ENCODE measurements at places on chromosomes 12 and 14. TPM values are rescaled to one million over a fixed set of nuclear protein-coding genes. Genes with fewer than 3 reads are reported as not detected.

The CMKLR1 gene
- 4.9 TPM for total RNA-seq

The STAB2 gene
- 0.16 TPM for total RNA-seq

The SDS gene
- 0.80 TPM for total RNA-seq

The RTRAF gene
- total RNA-seq, result 61.3 TPM

The TOMM20L gene
- total RNA-seq, result not detected

The SYNDIG1L gene
- 0.64 TPM for total RNA-seq

The P2RX2 gene
- total RNA-seq, result 0.48 TPM

- DNase-seq, result no peak
These were observed 22.0 kb upstream of the LEMD3 start for GRCh38 chr12:65147312-65147905.

DNA sequence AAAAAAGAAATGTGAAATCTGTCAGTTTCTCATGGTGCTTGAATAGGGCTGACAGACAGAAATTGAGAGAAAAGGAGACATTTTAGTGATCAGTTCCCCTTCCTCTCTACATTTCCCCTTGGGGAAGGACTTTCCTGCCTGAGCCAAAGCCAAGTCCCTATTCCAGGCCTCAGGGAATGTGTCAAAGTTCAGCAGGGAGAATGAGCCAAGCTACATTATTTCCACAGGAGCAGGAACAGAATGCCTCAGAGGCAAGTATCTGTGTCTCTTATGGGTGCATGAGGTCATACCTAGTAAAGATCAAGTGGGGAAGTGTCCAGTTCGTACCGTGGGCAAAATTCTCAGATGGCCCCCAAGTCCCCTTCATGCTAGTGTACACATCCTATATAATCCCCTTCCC, 68.6 kb downstream of the IQSEC3 start:
- DNase-seq, result no peak

DNA sequence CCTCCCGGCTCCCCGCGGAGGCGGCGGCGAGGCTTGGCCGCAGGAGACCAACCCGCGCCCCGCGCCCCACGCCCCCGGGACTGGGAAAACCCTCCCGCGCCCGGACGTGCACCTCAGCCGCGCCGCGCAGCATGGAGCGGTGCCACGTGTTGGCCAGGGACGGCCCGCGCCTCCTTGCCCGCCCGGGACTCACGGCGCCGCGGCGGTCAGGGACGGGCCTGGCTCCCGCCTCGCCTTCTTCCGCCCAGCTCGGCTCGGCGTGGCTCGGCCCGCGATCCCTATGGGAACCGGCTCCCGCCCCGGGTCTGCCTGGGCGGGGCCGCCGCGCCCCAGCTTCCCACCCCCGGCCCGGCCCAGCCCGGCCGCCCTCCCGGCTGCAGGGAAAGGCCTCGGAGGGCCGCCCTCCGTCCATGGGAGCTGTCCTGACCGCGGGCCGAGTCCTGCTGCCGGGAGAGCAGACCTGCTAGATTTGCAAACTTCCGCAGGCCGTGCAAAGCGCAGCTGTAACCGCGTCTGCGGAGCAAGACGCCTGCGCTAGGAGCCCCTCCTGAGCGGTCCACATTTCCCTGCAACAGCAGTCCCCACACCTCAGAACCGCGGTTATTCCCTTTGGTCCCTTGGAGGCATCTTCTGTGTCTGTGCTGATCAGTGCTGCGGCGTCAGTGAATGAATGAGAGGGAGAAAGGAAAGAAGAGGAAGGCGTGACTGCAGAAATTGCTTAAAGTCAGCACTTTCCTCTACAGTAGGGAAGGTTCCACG, at the start of gene CDKL1:
TSS of gene CDKL1 (minus strand) at position 251 of the 759 bp plus-strand sequence. CDS start 1,013 bp downstream, outside the sequence.
- DNase-seq, result peak; percentile 29

DNA sequence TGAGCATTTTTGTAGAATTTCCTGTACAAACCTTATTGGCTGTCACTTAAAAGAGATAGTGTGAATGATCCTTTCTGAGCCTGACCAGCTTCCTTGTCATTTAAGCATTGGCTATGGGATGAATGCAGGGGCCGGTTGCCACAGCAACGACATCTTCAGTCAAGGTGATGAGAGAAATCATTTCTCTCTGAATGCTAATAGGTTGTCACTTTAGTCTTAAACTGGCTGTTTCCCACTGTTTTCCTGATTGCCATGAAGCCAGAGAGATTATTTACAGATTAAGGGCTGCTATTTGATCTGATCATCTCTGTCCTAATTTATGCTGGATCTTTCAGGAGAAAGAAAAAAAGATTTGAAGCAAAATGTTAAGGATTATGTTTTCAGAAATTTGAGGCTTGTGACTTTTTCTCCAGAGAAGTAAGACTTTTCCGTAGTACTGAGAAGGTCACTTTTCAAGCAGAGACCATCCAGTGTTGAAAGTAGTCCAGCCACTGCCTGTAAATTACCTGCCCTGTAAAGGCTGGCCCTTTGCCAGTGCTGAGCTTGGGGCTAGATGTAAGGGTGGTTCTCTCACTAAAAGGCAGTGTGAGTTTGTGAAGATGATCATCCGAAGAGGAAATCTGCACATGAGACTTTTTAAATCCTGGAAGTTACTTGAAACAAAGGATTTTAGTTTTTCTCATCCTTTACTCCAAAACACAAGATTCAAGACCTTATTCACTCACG, 235.6 kb downstream of the DACT1 start:
- DNase-seq, result no peak

GRCh38 chr14:54392131-54392859, 4.5 kb upstream of the CDKN3 start:
- DNase-seq, result no peak

- DNase-seq, result no peak
These were observed 3.2 kb downstream of the MSI1 start for GRCh38 chr12:120365675-120366340.

DNA sequence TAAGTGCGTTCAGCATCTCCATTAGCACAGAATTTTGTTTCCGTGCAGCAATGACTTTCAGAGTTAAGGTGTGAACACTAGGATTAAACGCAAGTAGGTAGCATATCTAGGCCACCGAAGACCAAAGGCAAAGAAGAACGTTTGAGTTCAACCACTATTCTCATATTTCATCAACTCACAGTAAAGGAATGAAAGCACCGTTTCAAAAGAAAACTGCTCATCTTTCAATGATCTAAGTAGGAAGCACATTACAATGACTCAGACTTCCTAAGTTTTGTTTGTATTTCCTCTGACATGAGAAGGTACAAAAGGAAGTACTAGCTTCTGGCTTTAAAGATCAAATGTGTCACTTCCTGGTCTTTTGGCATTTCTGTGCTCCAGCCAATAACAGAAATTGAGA, 57.6 kb downstream of the ACADS start:
- no peak for DNase-seq

DNA sequence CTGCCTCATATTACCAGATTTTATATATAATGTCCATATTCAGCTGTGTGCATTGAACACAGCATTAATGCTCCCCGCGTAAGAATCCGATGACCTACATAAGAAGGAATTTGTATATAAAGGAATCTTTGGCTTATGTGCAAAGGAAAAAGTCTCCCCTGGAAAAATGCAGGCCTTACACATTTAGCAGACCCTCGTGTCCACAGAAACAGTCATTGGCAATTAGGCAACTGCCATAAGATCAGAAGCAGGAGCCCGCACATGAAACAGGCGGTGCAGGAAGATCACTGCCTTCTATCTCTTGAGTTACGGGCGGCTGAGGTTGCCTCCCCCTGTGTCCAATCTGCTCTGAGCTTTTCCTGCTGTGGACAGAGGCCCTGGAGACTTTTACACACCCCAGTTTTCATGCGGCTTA, 63.2 kb upstream of the RFX4 start:
- DNase-seq, result no peak

- DNase-seq, result no peak
These were observed 2.6 kb downstream of the CCDC85C start for GRCh38 chr14:99601361-99601831.

- DNase-seq, result no peak
These were observed 54.7 kb downstream of the PLEKHG3 start for GRCh38 chr14:64758691-64759554.

GRCh38 chr14:92657457-92658142, 90.8 kb downstream of the LGMN start:
- no peak for DNase-seq

DNA sequence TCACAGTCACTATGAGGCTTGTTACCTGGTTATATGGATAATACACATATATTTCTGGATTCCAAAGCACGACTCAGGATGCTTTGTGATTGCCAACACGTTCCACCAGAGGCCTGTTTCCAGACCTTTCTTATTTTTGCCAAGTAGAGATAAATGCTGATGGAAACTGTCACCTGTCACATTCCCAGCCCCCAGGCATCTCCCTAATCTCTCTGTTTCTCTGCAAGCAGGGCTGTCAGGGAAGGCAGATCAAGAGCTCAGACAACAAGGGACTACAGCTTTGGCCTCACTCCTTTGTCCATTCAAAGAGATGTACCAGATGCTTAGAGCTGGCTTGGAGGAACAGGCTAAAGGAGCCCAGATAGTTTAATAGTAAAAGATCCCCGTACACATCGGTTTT, 21.8 kb upstream of the DDHD1 start:
- DNase-seq, result no peak

GRCh38 chr12:79023784-79024183, 159.2 kb downstream of the SYT1 start:
- no peak for DNase-seq

GRCh38 chr14:103858063-103858781, 10.8 kb upstream of the PPP1R13B start:
- DNase-seq, result no peak

DNA sequence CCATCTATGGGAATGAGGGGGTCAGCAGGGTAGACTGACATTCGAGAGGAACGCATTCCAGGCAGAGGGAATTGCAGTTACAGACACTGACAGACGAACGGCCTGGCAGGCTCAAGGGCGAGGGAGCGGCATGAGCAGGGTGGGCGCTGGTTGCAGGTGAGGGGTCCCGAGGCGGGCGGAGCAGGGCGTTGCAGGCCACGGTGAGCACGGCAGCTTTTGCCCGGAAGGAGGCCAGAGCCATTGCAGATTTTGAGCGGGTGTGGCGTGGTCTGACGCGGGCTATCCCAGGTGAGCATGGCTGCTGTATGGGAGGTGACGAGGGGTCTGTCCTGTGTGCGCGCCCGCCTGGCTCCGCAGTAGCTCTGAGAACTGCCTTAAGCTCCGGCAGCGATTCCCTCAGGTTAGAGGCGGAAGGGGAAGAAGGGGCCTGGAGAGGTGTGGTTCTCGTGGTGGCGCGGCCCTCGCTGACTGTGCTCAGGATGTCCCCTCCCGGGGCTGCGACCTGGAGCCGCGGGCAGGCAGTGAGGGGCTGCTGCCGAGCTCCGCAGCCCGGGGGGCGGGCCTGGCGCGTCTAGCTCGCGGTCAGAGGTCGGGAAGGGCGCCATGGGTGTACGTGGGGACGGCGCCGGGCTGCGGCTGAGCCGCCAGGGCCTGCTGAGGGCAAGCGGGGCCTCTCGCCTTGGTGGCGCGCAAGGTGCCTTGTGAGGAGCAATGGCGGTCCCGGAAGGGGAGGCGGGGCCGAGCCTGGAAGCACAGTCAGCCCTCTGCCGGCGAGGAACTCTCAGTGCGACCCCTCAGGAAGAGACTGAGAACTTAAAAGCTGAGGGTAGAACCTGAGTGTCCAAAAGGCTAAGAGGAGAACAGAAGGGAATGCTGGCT, 177.1 kb downstream of the CACNA1C start:
- DNase-seq, result no peak

- peak; percentile 31 for DNase-seq
These were observed 27.1 kb upstream of the MTERF2 start for GRCh38 chr12:107014055-107014454.

GRCh38 chr12:4723226-4723625, 3.0 kb downstream of the GALNT8 start:
- no peak for DNase-seq

- DNase-seq, result no peak
These were observed 760 bp upstream of the MED13L start for GRCh38 chr12:116278279-116278626.

- no peak for DNase-seq
These were observed 23.9 kb downstream of the ANAPC7 start for GRCh38 chr12:110379631-110380030.

DNA sequence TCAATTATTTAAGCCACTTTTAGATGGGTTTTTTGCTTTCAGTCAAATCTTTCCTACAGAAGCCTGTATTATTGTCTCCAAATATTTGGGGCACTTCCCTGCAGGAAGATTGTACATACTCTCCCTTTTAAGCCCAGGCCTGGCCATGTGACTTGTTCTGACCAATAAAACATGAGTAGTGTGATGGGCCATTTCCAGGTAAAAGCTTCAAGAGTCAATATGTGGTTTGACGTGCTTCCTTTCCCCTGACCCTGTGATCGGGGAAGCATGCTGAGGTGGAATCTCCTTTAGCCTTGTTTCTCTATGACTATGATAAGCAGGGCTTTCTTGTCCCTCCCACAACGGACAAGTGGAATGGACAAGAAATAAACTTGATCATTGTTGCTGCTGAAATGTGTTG, 14.2 kb upstream of the NIN start:
- DNase-seq, result no peak

DNA sequence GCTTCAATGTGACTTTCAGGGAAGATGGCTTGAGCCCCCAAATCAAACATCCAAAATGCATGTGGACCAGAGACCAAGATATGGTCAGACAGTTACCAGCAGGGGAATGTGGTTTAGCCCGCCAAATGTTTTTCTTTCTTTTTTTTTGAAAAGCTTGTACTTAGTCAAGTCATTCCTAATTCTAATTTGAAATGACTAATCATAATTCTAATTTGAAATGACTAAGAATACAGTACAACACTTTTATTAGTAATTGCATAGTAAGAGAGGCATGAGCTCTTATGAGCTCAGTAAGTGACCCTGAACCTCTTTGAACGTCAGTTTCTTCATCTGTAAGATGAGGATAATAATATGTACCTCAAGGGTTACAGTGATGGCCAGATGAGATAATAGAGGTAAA, 72.4 kb downstream of the HECTD4 start:
- no peak for DNase-seq

GRCh38 chr14:89215114-89215513, 201.9 kb downstream of the FOXN3 start:
- DNase-seq, result no peak

DNA sequence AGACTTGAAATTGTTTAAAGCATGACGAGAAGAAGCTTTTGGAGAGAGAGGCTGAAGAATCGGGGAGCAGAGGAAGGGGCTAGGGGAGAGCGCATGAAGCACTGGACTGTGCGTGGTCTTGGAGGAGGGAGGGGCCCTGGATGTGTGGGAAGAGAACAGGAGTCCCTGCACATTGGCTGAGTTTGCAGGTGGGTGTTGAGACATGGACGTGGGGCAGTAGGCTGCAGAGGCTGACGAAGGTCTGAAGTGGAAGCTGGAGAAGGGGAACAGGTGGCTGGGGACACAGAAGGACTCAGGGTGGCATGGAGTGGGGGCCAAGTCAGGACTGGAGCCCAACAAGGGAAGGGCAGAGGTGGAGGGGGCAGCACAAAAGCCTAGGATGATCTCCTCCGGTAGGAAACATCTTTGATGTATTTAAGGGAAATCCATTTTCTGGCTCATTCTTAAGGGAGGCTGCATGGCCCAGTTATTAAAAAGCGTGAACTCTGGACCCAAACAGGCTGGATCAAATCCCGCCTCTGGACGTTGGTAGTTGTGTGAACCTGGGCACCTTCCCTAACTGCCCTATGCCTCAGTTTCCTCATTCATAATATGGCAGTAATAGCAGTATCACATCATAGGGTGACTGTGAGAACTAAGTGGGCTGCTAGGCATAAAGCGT, 29.0 kb downstream of the ADGRD1 start:
- no peak for DNase-seq
